SJCRH30 (cell line): ENCODE measurements at places on chromosomes 16 and 17.

- DNase-seq = no peak
These were observed 32.6 kb downstream of the NUBP1 start for GRCh38 chr16:10776280-10776679.

DNA sequence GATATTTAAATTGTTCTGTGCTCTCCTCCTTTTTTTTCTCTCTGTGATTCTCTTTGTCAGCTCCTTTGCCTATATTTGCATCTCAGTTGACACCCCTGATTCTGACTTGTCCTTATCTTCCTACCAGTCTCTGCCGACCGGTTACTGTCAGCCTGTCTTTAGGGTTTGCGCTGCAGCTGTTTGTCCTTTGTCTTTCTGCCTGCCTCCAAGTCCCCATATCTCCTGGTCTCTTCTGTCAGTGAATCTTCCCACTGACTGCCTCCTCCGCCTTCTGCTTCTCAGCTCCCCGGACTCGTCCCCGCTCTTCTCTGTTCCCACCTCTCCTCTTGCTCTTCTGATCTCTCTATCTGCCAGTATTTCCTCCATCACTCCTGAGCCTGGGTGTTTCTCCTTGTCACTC, 5.2 kb downstream of the TLCD2 start:
- no peak for DNase-seq

DNA sequence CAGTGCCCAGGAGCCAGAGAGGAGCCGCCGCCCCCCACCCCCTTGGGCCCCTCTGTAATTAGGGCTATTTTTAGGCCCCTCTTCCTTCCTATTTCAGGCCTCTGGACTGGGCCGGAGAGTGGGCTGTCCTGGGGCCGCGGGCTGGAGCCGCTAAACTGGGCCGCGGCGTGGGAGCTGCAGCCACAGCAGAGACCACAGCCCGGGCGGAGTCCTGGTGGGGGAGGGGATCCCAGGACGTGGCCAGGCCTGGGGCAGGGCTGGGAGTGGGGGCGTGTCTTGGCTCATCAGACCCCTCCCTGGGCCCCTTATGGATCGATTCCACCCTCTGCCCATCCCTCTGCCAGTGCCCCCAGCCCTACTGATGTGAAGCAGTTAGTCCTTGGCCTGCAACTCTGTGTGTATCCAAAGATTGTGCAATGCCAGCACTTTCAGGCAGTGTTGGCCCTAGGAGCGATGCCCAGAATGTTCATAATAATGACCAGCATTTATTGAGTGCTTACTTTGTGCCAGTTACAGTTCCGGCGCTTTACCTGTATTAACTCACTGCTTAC, 15.0 kb upstream of the TAC4 start:
- DNase-seq = no peak

DNA sequence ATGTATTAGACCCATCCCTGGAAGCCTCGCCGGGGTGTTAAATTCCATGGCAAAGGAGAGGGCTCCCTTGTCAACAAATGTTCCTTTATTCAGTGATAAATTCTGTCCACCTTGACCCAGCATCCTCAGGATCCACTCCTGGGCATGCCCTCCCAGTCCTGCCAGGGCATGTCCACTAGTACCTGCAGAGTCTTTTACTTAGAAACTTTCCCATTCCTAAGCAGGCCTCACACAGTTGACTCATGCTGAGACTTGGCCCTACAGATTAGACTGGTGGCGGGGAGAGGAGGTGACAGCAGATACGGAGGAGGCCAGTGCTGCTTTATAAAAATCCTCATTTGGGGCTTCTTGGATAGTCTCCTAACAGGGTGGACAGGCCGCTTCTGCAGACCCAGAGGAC, 88.8 kb downstream of the CYLD start:
- DNase-seq = no peak

DNA sequence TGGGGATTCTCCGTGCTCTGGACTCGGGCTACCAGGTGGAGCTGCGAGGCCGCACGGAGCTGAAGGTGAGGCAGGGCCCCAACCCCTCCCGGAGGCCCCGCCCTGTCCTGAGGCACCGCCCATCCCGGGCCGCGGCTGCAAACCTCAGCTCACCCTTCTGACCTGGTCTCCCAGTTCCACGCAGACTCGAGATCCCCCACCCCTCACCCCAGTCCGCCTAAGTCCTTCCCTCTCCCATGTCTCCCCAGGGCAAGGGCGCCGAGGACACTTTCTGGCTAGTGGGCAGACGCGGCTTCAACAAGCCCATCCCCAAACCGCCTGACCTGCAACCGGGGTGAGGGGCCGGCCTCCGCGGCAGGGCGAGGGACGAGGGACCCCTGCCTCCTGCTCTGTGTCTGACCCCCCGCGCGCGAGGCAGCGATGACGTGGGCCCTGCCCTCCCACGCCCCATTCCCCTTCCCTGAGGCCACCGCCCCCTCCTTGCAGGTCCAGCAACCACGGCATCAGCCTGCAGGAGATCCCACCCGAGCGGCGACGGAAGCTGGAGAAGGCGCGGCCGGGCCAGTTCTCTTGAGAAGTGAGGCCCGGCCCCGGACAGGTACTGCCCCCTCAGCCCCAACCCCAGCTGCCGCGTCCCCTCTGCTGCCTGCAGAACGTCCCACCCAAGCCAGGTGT, 13.7 kb downstream of the GUCY2D start:
- DNase-seq = no peak
